Stimulated activated CD8-positive, alpha-beta memory T cell treated with anti-CD3 and anti-CD28 coated beads, Interleukin-15, amount 100 ng/mL, for 24 hours (primary cell): ENCODE measurements at places on chromosomes 3 and 15.

DNA sequence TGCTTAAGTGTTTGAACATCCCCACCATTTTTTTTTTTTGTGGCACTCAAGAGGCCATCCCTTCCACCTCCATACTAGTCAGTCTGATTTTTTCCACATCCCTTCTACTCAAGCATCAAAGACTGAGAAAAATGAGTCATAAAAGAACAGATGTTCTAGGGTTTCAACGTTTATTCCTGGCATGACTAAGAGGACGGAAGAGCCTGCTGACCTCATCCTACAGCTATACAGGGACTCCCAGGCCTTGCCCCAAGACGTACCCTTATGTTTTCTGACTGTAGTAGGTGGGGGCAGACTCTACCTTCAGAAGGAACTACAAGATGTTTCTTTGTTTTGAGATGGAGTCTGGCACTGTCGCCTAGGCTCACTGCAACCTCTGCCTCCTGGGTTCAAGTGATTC, 3.3 kb upstream of the ITPKA start:
- DNase-seq, result no peak

DNA sequence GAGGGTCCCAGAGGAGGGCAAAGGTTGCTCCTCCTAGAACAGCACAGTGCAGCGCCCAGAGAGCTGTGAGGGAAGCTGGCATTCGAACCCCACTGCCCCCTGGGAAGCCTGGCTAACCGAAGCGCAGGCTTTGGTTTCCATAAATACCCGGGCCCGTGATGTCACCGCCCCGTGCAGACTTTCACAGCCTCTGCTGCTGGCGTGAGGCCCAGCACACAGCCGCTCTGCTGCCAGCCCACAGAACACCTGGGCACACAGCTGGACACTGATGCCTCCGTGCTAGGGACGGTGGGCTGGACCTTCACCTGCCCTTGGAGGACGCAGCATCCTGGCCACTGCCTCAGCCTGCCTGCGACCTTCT, 1.0 kb downstream of the IQSEC1 start:
- no peak for DNase-seq

DNA sequence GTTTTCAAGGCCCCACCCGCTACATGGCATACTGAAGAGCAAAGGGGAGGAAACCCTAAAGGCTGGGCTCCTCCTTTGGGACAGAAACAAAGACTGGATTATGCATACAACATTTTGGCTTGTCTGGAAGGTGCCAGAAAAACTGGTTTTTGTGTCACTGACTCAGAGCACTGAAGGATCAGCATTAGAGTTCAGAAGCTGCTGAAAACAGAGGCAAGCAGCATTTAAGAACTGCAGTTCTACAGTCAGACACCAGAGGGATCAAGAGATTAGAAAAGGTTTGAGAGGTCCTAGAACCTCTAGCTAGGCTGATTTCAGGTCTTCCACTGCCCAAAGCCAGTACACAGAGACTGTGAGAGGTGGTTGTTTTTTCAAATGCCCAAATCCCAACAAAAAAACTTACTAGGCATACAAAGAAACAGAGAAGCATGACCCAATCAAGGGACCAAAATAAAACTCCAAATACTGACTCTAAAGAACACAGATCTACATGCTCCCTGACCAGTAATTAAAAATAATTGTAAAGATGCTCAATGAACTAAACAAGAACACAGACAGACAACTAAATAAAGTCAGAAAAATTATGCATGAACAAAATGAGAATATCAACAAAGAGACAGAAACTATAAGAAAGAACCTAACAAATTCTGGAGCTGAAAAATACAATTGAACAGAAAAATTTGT, 91.2 kb downstream of the SENP2 start:
- DNase-seq, result no peak

DNA sequence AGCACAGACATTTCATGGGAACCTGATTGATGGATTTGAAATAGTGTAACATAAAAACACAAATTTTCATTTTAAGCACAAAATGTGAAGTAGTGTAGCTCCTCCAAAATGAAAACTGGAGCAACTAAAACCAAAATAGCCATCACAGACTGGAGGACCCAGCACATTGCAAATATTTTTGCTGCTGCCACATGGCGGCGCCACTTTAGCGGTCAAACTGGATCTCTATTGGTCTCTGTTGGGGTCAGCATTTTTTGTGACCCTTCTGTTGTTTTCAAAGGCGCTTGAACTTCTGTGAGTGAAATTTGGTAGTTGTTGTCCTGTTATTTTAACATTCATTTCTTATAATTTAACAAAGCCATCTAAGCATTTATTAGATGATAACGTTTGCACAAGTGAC, 259.9 kb downstream of the IL20RB start:
- DNase-seq, result no peak

- DNase-seq, result no peak
Observed at GRCh38 chr3:188505151-188505550, 351.2 kb downstream of the LPP start.

DNA sequence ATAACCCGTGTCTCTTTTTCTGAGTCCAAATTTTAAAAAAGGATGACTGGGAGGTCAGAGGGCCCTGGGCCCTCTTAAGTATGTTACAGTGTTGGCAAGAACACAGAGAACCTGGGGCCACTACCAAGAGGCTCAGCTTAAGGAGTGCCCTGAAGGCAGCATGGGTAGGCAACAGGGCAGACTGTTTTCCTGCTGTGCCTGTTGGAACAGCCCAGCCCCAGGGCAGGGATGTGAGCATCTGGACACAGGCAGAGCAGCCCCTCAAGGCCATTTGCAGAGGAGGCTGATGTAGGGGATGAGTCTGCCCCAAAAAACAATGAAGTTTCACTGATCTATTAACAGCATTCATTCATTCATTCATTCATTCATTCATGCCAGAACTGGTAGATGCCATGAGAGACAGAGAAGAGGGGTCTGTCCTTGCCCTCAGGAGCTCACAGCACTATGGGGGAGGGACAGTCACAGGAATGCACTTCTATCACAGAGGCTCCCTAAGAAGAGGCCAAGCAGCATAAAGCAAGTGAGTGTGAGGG, 2.2 kb upstream of the LTF start:
- DNase-seq, result no peak

DNA sequence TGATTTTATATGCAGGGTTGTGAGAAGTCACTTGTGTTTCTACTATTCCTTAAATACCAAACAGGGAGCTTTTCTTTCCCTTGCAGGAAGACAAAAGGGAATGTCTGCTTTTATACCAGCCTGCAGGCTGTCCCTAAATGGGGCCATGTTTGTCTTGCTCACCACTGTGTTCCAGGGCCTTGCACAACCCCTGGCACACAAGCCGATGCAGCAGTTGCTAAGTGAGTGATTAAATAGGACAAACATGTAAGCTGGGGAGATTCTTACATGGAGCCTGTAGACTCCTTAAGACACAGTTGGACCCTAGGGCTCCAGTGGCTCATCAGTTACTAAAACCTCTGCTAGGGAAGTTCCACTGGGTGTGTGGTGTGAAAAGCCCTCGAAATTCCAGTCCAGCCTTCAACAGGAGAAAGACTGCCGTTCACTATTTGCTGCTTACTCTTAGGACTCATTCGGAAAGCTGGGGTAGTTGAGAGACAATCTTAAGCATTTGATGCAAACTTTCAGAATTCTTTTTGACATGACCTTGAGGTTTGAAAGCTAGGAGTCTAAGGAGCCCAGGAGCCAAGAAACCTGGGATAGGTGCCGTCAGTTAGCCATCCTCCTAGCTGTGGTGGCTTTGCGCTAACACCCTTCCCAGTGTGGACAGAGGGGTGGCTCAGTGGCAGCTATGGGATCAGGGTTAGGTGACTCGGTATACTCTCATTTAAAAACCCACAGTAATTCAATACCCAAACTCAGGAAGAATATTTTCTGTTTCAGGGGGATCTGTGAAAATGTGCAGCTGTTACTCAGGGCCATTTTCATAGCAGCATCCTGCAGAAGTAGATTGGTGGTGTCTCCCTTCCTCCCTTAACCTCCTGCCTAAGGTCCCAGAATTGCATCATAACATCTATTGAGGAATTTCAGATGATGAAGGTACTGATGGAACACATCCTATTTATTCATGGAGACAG, 39.1 kb downstream of the SYNM start:
- DNase-seq, result no peak

- no peak for DNase-seq
Observed at GRCh38 chr15:91776104-91776503, 77.4 kb upstream of the SLCO3A1 start.

GRCh38 chr3:156397534-156397933, 157.4 kb downstream of the SSR3 start:
- no peak for DNase-seq

GRCh38 chr15:99984491-99985243, 251.4 kb upstream of the LYSMD4 start:
- no peak for DNase-seq

DNA sequence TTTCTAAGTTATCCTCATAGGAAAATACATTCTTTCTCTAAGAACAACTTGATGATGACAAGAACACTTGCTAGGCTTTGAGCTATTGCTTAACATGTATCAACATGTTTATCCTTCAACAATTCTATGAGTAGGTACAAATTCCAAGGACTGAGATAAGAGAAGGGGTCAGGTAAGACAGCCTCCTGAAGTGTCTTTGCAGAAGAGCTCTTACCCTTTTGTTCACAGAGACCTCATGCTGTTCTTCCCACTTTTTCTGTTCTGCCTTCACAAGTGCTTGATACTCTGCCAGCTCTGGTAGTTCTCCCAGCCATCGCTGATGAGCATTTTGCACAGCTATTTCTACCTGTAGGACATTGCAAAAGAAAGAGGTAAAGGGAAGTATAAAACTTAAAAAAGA, 50.9 kb downstream of the CEP152 start:
- no peak for DNase-seq

DNA sequence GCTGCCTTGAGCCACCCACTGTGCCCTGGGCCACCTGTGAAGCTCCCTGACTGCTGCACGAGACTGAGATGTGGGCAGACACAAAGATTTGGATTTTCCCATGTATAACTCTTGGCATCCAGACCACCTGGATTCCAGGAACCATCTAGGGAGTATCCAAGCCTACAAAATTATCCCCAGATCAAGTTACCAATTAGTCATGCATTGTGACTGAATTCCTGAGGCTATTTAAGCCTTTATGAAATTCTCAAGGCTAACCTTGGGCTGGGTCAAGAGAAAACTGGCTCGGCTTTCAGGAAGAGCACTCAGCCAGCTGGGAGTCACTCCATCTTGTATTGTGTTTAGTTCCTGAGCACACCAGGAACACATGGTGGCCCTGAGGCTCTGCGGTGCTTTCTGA, 13.3 kb upstream of the ATP13A5 start:
- DNase-seq, result no peak

- no peak for DNase-seq
Observed at GRCh38 chr3:46065294-46065705, 38.0 kb upstream of the XCR1 start.

GRCh38 chr3:98026425-98027084, 8.6 kb downstream of the GABRR3 start:
- DNase-seq, result no peak

DNA sequence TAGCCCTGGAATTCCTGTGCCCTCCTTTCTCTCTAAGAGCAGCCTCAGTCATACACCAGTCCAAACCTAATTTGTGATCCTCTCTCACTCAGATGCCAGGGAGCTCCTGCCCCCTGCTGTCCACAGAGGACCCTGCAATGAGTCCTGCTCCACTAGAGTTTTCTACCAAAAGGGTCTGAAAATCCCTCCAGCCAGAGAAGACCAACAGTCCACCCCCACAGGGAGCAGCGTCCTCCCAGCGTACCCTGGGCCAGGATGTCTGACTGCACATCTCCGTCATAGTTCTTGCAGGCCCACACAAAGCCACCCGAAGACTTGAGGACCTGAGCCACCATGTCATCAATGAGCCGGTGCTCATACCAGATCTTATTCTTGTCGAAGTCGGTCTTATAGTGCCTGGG, 15.4 kb downstream of the IDH2 start:
- no peak for DNase-seq

DNA sequence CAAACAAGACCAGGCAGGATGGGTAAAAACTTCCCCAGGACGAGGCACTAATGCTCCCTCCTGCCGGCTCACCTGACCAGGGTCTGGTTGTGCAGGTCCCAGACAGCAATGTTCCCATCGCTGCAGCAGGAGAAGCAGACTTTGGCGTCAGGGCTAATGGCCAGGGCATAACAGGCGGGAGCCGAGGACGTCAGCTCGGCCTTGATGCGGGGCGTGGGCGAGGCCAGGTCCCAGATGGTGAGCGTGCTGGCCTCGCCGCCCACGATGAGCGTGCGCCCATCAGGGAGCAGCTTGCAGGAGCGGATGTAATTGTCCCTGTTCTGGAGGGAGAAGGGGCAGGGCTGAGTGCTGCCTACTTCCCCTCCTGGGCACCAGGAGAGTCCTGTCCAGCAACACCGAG, 43.4 kb downstream of the TLE3 start:
- no peak for DNase-seq

DNA sequence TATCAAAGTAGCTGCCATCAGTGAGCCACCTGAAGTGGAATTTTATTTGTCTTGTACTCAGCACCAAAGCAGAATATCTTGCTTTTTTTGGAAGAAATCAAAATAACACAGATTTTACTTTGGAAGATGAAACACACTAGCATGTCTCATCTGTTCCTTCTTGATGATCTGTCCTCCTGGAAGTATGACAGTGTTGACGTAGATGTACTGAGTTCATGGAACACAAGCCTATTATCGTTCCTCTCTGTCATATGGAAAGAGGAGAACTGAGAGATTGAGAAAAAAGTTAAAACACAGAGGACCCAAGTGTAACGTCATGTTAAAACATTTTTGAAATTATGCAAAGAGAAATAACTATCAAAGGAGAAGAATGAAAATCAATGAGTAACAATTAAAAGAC, 340.2 kb downstream of the ROBO2 start:
- no peak for DNase-seq

- no peak for DNase-seq
Observed at GRCh38 chr15:80588801-80589200, 106.3 kb upstream of the ABHD17C start.

DNA sequence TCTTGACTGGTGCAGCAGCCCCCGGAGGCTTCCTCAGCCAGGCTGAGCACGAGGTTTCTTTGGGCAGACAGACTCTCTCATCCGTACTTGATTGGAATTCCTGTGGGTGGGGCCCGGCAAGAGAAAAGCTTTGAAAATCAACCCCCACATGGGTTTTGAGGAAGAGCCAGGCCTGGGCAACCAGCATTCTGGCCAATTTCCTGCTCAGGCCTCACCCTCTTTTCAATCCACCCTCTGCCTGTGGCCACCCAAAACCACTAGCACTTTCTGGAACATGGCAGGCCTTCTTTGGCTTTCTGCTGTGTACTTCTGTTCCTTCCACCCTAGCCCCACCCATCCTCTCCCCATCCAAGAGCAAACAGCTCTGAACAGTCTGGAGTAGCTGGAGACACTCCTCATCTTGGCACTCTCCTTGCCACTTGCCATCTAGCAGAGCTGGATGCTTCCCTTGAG, 5.9 kb downstream of the MYO5C start:
- no peak for DNase-seq

DNA sequence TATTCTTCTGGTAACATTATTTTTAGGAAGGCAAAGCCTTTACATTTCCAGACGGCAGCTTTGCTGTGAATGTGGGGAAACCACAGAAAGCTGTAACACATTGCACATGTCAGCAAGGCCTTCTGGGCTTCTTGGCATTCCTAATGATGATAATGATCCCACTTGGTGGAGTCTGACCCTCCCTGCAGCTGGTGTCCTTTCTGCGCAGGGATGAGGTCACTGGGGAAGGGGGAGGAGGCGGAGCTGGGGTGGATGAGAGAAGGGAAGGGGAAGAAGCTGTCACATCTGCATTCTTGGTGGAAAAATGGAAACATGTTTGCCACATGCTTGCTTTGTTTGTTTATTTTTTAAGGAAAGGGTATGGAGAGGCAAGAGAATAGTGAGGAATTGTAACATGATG, 68.6 kb downstream of the FILIP1L start:
- DNase-seq, result no peak
